Activated CD4-positive, alpha-beta T cell treated with anti-CD3 and anti-CD28 coated beads for 24 hours (primary cell): ENCODE measurements at places on chromosomes 4 and X.

DNA sequence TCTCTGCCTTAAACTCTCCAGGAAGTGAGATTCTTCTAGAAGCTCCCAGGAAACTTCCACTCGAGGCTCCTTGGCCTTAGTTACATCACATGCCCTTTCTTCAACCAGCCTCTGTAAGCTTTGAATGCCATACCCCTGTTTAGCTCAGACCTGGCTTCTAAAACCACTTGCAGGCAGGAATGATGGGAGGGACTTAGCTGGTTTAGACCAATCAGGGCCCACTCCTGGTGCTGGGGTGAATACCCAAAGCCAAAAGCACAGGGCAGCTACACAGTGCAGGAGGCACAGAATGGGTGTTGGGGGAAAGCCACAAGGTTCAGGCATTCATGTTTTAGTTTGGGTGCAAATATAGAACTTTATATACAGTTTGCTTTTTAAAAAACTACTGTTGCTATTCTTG lies 296.2 kb downstream of the FRMPD4 start:
- DNase-seq = no peak

- no peak for DNase-seq
These were observed 325.3 kb upstream of the FTHL17 start for GRCh38 chrX:31397119-31397518.

GRCh38 chr4:4603592-4603991 lies 61.7 kb upstream of the STX18 start:
- DNase-seq = no peak

DNA sequence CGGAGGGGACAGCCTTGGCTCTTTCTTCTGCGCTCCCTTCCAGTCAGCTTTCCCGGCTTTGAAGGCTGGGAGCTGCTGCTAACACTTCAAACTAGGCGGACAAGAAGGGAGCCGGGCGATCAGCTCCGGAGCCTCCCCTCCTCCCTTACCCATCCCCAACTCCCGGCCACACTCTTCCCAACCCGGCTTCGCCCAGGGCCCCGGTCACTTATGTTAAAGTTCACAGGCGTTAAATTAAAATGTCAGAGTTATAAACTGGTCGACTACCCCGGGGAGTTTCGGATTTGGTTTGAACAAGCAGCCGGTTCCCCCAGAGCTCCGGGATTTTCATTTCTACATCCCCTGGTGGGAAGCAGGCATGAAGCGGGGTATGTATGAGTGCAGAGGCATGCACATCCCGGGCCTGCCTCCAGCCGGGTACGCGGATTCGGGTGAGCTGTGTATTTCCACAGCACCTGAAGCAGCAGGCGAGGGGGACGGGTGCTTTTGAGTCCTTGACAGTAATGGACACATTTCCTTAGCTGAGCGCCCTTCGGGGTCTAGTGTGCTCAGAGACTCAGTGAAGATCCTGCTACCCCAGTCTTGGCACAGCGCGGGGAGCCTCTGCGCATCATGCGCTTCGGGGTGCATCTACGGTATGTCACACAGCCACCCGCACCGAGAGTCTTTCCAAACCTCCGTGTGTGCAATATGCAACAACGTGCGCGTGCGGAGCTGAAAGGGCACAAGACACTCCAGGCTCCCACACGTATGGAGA lies 880 bp downstream of the UNC5C start:
- DNase-seq = no peak

GRCh38 chrX:101395789-101396188 lies 5.0 kb downstream of the RPL36A start:
- no peak for DNase-seq

- peak; percentile 3 for DNase-seq
These were observed 29.4 kb upstream of the OPHN1 start for GRCh38 chrX:68462653-68463052.

GRCh38 chrX:56833626-56834025 lies 104.6 kb downstream of the NBDY start:
- DNase-seq = no peak

GRCh38 chr4:175622887-175623286 lies 189.2 kb downstream of the GPM6A start:
- DNase-seq = no peak

DNA sequence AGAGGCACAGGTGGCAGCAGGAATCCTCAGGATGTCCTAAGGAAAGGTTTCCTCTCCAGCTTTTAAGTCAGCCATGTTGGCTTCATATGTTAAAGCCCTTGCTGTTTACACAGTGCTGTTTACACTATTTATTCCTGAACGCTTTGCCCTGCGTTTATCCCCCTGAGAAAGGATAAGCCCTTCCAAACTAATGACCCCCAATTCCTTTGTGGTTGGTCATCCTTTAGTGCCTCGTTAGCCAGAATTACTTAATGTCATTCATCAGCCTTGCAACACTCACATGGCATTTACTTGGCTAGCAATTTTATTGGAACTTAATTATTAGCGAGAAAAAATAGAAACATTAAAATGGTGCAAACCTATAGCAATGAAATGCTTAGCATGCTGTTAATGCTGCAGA lies 23.8 kb downstream of the VCX2 start:
- DNase-seq = no peak

DNA sequence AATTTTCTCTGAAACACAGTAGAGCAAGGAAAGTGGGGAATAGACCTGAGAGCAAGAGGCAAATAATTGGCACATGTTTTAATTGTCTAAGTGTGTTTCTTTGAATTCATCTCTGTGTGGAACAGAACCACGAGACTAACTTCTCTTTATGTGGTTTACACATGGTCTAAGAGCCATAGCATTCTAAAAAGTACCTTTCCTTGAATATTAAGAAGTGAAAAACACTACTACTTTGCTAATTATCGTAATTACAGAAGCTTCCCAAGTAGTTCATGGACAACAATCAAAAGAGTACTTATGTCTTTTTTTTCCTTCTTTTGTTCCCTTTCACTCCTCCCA lies 2.9 kb upstream of the CYBB start:
- DNase-seq = no peak

- DNase-seq = no peak
These were observed 80.5 kb upstream of the HELT start for GRCh38 chr4:184937745-184938144.

DNA sequence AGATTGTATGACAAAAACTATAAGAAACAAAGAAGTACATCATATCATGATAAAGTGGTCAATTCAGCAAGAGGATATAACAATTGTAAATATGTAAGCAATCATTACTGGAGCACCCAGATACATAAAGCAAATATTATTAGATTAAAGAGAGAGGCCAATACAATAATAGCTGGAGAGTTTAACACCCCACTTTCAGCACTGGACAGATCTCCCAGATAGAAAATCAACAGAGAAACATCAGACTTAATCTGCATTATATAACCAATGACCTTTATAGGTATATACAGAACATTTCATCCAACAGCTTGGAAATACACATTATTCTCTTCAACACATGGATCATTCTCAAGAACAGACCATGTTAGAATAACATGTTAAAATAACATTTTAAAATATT lies 128.4 kb downstream of the SPOCK3 start:
- no peak for DNase-seq

DNA sequence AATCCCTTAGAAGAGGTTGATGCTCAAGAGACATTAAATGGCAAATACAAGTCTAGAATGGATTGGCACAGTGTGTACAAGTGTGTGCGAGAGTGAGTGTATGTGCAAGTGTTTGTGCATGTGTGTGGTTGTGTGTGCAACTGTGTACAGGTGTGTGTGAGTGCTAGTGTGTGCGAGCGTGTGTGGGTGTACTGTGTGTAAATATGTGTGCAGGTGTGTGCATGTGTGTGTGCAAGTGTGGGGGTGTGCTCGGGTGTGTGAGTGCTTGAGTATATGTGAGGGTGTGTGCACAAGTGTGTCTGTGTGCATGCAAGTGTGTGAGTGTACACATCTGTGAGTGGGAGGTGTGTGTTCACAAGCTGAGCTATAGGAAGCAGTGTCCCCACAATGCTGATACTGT lies 5.9 kb downstream of the TREX2 start:
- no peak for DNase-seq

GRCh38 chrX:16826207-16826606 lies 39.9 kb downstream of the TXLNG start:
- no peak for DNase-seq

DNA sequence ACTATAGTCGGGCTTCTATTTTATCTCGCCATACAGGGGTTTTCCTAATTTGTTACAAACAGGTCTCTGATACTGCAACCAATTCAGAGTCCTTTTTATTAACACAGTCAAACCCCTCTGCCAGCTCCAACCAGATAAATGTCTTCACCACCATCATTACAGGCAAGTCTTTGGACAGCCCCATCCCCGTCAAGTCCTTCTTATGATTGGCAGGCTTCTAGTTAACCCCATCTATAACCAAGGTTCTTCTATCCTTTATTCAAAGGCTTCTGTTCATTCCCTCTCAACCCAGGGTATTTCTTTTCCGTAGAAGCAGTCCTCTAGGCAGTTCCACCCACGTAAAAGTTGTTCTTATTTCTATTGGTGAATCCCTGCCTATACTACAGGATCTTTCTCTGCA lies 29.9 kb upstream of the FOXR2 start:
- DNase-seq = no peak

DNA sequence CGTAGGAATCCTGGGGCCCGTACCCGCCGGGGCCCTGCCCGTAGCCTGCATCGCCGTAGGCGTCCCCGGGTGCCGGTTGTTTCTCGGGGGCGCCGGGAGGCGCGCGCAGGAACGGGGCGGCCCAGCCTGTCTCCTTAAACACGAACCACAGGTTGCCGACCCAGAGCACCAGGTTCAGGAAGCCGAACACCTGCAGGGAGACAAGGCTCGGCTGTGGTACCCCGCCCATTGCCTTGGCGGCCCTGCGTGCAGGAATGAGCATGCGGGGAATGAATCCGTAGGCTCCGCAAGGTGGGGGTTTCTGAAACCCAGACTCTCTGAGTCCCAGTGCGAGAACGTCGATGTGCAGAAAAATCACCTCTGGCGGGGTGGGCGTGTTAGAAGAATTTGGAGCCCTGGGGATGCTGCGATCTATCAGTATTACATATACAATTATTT lies 5.4 kb upstream of the PRICKLE3 start:
- DNase-seq = no peak

DNA sequence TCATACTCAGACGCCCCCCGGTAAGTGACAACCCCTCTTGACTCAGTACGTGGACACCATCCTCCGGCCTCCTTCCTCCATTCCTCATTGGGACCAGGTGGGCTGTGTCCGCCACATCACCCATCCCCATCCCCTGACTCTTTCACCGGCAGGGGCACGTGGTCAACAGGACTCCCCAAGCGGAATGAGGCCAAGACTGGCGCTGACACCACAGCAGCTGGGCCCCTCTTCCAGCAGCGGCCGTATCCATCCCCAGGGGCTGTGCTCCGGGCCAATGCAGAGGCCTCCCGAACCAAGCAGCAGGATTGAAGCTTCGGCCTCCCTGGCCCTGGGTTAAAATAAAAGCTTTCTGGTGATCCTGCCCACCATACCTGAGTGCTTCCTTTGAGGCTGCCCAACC lies 5.0 kb downstream of the PQBP1 start:
- no peak for DNase-seq

DNA sequence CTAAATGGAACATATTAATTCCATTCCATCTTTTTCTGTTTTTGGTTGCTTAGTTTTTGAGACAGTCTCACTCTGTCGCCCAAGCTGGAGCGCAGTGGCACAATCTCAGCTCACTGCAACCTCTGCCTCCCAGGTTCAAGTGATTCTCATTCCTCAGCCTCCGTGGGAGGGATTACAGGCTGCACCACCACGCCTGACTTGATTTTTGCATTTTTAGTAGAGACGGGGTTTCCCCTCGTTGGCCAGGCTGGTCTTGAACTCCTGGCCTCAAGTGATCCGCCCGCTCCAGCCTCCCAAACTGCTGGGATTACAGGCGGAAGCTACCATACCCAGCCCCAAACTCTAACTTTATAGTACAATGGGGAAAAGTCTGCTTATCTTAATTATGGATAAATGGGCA lies 11.2 kb downstream of the HNRNPD start:
- DNase-seq = no peak

DNA sequence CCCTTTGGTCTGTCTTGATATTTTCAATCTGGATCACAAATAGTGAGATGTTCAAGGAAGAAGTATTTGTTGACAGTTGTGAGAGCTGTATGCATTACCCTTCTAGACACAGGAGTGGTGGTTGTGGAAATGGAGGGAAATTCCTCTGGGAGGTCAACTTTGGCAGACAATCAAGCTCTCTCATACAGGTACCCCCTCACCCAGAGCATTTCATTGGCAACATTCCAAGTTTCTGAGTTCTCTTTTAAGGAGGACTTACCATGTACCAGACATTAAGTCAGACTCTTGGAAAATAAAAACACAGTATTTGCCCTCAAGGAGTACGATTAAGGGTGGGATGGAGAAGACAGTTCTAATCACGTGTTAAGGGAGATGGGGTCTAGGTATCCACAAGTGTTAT lies 45.3 kb downstream of the KLHL15 start:
- DNase-seq = no peak

GRCh38 chr4:76620723-76621468 lies 185.9 kb downstream of the SHROOM3 start:
- no peak for DNase-seq

DNA sequence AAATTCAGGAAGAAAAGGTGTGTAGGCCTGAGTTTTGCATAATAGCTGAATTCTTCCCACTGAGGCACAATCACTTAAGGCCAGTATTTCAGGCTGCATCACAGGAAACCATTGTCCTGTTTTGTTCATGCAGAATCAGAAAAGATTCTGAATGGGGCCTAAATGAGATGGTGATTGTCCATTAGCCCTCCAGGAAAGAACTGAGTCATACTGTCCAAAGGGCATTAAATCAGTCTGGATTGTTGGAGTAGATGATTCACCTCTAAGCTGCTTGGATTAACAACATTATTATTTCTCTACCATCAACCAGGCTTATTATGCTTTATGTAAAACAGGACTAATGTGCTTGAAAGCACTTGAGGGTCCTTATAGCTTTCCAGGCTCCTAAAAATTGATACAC lies 36.2 kb downstream of the CT47B1 start:
- no peak for DNase-seq

- DNase-seq = peak; percentile 24
These were observed 218.2 kb downstream of the IDS start for GRCh38 chrX:149286940-149287349.

- no peak for DNase-seq
These were observed 66.7 kb upstream of the VCX2 start for GRCh38 chrX:8237718-8238117.

- no peak for DNase-seq
These were observed 42.1 kb downstream of the TRIM61 start for GRCh38 chr4:164935363-164935762.

DNA sequence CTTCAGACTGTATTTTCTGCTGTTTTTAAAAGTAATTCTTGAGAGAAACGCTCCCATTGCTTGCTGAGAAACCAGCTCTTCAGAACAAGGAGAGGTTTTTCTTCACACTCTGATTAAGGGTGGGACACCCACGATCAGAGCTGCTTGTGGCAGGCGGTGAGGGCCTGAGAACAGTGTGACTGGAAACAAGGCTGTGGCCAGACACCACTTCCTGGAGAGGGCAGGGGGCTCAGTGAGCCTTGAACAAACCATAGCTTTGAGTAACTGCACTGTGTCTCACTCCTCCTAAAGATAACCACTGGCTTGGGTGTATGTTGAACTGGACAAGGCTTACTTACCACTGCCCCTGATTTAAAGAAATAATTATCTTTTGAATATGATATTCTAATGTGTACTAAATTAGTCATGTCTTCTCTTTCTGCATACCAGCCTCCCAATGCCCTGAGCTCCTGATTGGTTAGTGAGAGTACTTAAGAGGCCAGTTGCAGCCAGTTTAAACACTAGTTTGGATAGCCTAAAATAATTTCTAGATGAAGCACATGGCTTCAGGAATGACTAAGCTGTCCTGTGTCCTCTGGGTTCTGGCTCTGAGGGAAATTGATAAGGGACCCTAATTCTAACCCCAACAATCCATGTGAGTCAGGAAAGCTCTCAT lies 3.7 kb upstream of the GPR82 start:
- peak; percentile 0 for DNase-seq

GRCh38 chr4:163200727-163201349 lies 34.1 kb upstream of the NAF1 start:
- DNase-seq = no peak
